Fibroblast of skin of abdomen (primary cell): ENCODE measurements at places on chromosomes 6 and 20.
A peak's percentile ranks its signal among the peaks of the same experiment; 100 is the strongest.

GRCh38 chr6:23499549-23499948, 626.5 kb upstream of the NRSN1 start:
- no peak for DNase-seq

GRCh38 chr20:51480507-51481270, 61.8 kb downstream of the NFATC2 start:
- no peak for DNase-seq

DNA sequence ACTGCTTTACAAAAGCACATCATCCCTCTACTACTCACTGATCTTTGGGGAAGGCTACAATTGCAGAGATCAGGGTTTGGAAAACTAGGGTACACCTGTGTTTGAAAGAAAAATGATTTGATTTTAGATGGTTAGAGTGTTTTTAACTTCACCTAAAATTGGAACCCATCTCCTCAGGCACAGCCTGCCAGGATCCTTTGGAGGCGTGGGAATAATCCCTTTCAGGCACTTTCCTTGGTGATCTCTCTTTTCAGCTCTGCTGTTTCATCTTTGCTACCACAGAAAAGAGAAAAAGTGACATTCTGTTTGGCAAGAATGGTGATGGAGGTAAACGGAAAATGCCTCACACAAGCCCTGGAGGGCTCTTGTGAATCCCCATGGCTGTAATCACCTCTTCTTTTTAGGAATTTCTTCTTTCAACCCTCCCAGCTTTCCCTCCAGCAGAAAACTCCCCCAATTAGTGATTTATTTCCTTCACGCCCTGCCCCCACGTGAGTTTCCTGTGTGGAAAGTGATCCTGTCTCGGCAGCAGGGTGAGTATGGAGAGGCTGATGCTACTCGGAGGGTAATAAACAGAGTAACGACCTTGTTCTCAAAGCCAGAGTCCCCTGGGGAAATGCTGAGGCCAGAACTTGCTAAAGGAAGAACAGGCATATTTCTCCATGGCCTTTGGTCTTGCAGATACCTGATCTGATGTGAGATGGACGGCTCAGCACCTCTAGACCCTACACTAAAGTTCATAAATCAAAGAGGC, 9.2 kb downstream of the KCNG1 start:
- DNase-seq: peak; percentile 32

GRCh38 chr6:157546321-157546720, 165.3 kb downstream of the ZDHHC14 start:
- DNase-seq: no peak

GRCh38 chr20:2285193-2285592, 10.6 kb upstream of the TGM3 start:
- DNase-seq: no peak

GRCh38 chr6:140581601-140582000, 1207.2 kb upstream of the CITED2 start:
- DNase-seq: no peak

DNA sequence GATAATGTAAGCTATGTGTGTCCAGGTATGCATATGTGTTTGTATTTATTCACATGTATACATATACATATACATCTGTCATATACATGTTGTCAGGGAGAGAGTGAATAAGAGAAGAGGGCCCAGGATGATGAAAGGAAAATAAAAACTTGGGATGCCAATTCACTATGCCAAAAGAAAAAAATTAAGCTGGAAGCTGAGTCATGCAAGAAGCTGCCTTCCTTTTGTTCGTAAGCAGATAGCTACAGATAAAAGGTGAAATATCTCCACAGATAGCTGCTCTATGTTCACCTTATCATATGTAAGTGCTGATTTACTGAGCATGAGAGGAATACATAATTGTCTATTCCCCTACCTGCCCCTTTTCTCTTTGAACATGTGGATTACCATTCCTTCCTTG, 579.9 kb downstream of the EPM2A start:
- DNase-seq: no peak

DNA sequence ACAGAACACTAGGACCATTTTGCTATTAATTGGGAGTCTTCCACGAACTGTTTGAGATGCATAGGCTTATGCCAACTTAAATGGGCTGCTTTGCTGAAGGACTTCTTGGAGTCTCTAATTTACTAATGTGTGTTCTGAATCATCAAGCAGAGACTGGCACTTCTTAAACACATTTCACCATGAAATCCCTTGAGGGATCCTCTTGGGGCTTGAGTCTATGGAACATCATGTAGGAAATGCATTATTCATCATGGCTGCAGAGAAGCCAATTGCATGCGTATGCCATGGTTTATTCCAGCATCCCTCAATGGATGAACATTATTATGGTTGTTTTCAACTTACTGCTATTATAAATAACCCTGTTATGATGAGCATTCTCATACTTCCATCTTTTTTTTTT, 73.4 kb downstream of the FGD2 start:
- DNase-seq: peak; percentile 24

- DNase-seq: no peak
Observed at GRCh38 chr20:51570739-51571459, 28.4 kb upstream of the NFATC2 start.

GRCh38 chr6:32151181-32151862, 417 bp downstream of the PRRT1 start:
- no peak for DNase-seq

- no peak for DNase-seq
Observed at GRCh38 chr20:41145821-41146620, 8.7 kb downstream of the PLCG1 start.

- peak; percentile 6 for DNase-seq
Observed at GRCh38 chr6:88914895-88915598, 48.4 kb downstream of the RNGTT start.

DNA sequence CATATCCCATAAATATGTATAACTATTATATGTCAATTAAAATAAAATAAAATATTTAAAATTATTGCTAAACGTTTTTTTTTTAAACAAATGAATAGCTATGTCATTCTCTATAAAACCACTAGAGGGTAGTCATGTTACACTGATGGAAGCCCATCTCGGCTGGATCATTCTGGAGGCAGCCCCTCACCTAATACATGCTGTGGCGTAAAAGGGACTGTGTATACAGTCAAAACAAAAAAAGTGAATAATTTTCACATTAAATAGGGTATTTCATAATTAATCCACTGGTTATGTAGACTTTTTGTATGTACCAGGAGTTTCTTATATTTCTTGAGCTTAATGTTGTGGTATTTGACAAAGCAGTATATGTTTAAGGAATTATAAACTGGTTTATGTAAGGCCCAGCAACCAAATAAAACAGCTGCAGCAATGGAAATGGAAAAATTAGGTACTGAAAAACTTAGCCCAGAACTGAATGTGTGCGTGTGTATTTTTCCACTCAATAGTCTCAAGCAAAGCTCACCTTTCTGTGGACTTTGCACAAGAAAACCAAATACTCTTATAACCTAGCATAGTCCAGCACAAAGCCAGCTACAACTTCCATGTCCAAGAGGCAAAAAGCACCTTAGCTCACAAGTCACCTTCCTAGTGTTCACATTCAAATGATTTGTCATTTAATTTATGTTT, 81.7 kb downstream of the COL9A1 start:
- peak; percentile 14 for DNase-seq

- peak; percentile 99 for DNase-seq
Observed at GRCh38 chr6:3825851-3826581, 23.2 kb upstream of the FAM50B start.

DNA sequence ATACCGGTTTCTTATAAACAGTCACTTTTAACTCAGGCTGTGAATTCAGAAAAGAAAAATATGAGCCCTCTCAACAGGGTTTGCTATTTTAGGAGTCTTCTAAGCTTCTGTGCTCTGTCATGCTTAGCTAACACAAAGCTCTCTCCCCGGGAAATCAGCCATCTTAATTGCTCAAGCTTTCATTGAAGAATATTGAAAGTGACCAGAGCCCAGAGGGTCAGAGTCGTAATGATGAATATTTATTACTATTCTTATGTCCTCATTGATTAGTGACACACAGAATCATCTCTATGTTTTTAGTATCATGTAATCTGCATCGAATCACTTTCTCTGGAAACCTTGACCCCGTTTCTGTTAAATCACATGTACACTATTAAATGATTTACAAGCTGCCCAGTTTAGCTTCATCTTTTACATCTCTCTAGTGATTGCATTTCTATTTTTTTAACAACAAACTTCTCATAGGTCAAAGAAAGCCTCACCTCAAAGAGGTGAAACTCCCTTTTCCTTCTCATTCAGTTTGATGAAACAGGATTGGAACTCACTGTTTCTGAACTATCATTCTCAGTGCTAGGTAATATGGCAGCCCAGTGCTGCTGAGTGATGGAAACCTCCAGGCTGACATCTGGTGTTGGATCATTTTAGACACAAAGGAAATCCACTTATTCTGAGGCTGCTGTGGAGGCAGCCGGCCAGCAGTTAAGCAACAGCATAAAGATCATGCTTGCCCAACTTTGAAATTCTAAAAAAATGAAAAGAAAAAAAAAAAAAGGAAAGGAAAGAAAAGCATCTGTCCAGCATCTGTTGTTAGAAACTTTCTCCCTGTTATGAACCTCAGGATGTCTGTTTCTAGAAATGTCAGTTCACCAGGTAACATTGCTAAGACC, 96.3 kb downstream of the RFPL4B start:
- DNase-seq: peak; percentile 86

GRCh38 chr6:119960456-119960855, 610.9 kb upstream of the MAN1A1 start:
- DNase-seq: peak; percentile 16

GRCh38 chr6:156780102-156780641, 3.0 kb downstream of the ARID1B start:
- DNase-seq: peak; percentile 91

DNA sequence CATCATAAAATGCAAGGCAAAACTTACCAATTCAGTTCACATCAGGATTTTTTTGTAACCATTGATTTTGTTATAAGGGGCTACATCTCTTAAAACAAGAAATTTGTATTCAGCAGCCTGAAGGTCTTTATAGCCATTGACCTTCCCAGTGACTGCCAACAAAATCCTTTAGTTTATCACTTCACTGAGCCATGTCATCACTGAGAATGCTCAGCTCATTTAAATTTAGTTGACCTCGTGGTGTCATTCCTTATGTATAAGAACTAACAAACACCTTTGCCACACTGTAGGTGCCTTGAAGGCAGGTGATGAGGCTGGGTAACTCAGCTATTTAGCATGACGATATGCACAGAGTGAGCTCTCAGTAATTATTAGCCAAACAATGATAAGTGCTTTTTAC, 77.7 kb downstream of the GRM1 start:
- no peak for DNase-seq

DNA sequence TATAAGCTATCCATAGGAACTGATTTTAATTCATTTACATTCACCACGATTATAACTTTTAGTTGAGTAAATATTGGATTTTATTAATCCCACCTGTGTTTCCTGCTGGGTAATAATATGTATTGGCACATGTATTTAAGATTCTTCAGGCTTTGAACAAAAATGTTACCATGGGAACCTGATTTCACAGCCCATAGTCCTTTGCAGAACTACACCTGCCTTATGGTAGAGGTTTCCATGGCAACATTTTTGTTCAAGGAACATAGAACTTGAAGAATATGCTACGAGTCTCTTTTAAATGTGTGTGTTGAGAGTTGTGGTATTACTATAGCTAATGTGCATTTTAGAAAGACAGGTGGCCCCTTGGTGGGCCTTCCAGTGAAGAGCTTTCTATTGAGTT, 317.4 kb downstream of the SAMD5 start:
- no peak for DNase-seq

DNA sequence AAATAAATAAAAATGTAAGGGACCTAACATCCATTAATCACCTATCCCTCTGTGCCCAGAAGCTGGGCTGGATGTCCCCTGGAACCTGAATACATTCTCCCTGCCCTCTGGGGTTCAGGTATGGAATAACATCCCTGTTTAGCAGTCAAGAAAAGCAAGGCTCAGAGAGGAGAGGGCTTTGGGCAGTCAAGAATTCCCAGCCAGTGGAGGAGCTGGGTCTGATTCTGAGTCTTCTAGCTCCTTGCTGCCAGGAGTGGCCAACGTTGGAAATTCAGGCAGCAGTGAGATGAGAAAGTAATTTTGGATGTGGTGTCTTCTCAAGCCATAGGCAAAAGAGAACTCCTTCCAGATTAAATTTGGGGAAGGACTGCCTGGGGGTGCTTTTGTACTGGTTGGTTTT, 42.6 kb upstream of the ZNFX1 start:
- peak; percentile 39 for DNase-seq

DNA sequence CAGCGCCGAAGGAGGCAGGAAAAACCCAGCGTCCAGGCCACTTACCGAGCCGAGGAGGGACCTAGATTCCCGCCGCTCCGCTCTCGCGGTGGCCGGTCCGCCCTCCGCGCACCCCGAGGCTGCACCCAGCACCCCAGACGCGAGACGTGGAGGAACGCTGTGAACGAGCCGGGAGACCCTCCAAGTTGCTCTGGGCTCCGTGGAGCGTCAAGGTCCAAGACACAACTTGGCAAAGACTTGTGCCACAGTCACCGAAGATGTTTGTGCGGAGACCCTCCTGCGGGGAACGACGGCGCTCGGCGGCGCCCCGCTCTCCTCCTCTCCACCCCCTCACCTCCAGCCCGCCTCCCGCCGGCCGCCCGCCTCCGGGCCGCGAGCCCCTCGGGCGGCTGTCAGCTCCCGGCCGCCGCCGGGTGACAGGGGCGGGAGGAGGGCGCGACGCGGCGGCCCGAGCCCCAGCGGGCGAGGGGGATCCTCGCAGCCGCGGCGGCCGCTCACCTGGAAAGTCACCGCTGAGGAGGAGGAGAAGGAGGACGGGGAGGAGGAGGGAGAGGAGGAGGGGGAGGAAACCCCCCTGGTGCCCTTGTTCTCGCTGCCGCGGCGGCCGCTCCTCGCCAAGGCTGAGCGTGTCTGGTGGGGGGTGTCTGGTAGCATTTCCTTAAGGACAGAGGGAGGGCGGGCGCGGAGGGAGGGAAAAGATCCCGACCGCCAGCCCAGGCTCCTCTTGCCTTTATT, 637 bp upstream of the HIVEP2 start:
- DNase-seq: no peak

DNA sequence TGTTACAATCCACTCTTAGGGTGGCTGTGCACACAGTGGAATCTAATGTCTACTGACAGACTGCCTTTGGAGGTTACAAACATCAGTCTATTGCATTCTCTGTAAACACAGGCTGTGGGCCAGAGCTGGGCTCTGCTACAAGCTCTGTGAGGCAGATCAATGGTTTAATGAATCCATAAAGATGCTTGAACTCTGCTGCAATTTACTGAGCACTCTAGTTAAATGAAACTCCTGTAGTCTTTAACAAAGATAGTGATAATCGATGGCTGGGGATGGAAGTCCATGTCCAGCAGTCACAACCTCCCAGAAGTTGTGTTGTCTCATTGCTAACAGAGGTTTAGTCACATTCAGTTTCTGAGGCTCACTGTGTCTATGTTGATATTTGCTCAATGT, 50.5 kb downstream of the SOBP start:
- no peak for DNase-seq
